T-helper 2 cell treated with Interferon-gamma antibody and Interleukin-4, amounts not matched to agents 5 μg/mL and 100 μg/mL, for 36 hours (primary cell): ENCODE measurements at places on chromosomes 11 and 22.

- H3K27me3 ChIP-seq = peaks cover 6% of the 10 kb centered on the region
- no peak overlapping the region for H3K27ac ChIP-seq
- no peak for DNase-seq
- H3K36me3 ChIP-seq = no peaks in the 10 kb centered on the region
Observed at GRCh38 chr11:33457948-33458347, 200.8 kb downstream of the HIPK3 start.

DNA sequence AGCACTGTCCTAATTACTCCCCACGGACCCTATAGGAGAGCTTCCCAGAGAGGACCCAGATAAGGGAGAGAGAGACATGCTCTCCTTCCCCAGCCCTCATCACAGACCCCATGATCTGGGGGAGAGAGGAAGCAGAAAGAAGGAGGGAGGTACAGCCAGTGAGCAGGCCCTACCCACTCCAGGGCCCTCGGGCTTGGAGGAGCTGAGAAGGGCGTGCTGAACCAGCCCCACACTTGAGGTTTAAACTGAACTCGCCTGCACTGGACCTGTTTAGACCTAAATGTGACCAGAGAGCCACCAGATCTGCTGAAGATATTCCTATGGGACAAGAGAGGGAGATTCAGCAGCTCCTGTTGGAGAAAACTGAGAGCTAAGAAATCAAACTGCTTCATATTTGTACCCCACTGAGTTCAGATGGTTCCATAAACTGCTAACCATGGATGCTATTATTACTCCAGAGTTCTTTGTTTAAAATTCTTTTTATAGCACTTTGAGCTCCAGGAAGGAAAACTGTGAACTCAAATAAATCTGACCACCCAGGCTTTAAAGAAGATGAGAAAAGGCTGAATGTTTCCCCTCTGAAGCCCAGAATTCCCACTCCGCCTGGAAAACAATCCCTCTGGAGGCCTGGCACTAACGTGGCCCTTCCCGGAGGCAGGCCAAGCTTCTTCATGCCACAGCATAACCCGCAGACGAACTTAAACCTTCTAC, 67.2 kb downstream of the EFCAB6 start:
- no peak overlapping the region for H3K4me3 ChIP-seq
- H3K27me3 ChIP-seq = no peaks in the 10 kb centered on the region
- H3K36me3 ChIP-seq = no peaks in the 10 kb centered on the region

DNA sequence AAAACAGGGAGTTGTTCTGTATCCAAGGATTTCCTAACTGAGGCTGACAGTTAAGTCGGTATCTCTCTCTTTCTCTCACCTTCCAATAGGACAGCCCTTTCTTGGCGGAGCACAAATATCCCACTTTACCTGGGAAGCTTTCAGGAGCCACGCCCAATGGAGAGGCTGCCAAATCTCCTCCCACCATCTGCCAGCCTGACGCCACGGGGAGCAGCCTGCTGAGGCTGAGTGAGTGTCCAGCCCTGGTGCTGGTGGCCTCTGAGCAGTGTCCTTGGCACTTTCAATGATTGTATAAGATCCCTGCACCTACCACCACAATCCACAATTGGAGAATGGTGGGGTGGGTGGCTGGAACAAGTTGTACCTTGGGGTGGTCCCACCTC, 33.7 kb downstream of the CYB5R2 start:
- no peak for DNase-seq
- H3K27me3 ChIP-seq = no peaks in the 10 kb centered on the region
- H3K4me3 ChIP-seq = no peak overlapping the region

GRCh38 chr11:132424433-132424832, 1054.0 kb downstream of the NTM start:
- H3K27me3 ChIP-seq = no peaks in the 10 kb centered on the region
- no peak overlapping the region for H3K27ac ChIP-seq
- H3K4me1 ChIP-seq = no peaks in the 10 kb centered on the region

GRCh38 chr11:428295-428694, 13.5 kb upstream of the SIGIRR start:
- H3K36me3 ChIP-seq = peaks cover 17% of the 10 kb centered on the region
- H3K4me1 ChIP-seq = no peaks in the 10 kb centered on the region

GRCh38 chr11:128379587-128380580, 207.5 kb downstream of the ETS1 start:
- peak; percentile 57 for DNase-seq
- peaks cover 33% of the 10 kb centered on the region for H3K4me1 ChIP-seq
- peaks cover 10% of the 10 kb centered on the region for H3K36me3 ChIP-seq
- peak overlapping the region; percentile 37 for H3K27ac ChIP-seq

DNA sequence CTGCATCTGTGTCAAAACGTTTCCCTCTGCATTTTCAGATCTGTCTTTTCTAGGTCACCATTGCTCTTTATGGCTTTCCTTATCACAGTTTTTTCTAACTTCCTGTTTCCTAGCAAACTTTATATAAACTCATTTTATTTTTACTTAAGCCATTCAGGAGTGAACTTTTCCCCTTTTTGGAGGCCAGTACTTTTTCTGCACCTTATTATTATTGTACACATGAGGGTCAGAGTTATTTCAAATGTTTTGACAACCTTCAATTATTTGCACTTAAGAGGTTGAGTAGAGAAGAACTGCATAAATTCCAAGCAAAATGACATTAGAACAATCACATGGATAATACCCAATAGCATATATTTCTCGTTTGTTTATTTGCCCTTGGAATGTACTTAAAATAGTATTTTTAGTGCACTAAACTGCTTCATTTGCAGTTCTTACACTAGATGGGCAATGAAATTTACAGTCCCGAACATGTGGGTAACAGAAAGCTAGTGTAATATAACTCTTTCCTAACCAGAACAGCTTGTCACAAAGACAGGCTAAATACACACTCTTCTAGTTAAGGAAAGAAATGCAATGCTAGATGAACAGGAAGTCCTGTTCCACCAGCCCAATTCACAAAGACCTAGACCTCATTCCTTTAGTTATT, 79.5 kb downstream of the UBASH3B start:
- peaks cover 5% of the 10 kb centered on the region for H3K27me3 ChIP-seq
- peak overlapping the region; percentile 4 for H3K27ac ChIP-seq
- no peak overlapping the region for H3K4me3 ChIP-seq
- DNase-seq = no peak
- H3K36me3 ChIP-seq = peaks cover 2% of the 10 kb centered on the region

- no peak for DNase-seq
- no peaks in the 10 kb centered on the region for H3K27me3 ChIP-seq
- H3K4me1 ChIP-seq = no peaks in the 10 kb centered on the region
Observed at GRCh38 chr11:115471367-115471766, 32.8 kb downstream of the CADM1 start.

GRCh38 chr11:17524221-17524620, 20.0 kb downstream of the USH1C start:
- H3K36me3 ChIP-seq = no peaks in the 10 kb centered on the region
- no peaks in the 10 kb centered on the region for H3K4me1 ChIP-seq
- no peak for DNase-seq
- H3K27ac ChIP-seq = no peak overlapping the region

GRCh38 chr11:108340973-108341372, 118.1 kb downstream of the ATM start:
- H3K4me1 ChIP-seq = peaks cover 7% of the 10 kb centered on the region
- H3K27ac ChIP-seq = no peak overlapping the region
- no peak for DNase-seq
- H3K36me3 ChIP-seq = peaks cover 28% of the 10 kb centered on the region
- H3K4me3 ChIP-seq = no peak overlapping the region
- no peaks in the 10 kb centered on the region for H3K27me3 ChIP-seq
